NCI-H2029 treated with DMSO at 0.1 percent for 48 hours (cell line): ENCODE measurements at places on chromosomes 3 and 15.

- no peak for DNase-seq
These were observed 351 bp downstream of the INSYN1 start for GRCh38 chr15:73752806-73753193.

DNA sequence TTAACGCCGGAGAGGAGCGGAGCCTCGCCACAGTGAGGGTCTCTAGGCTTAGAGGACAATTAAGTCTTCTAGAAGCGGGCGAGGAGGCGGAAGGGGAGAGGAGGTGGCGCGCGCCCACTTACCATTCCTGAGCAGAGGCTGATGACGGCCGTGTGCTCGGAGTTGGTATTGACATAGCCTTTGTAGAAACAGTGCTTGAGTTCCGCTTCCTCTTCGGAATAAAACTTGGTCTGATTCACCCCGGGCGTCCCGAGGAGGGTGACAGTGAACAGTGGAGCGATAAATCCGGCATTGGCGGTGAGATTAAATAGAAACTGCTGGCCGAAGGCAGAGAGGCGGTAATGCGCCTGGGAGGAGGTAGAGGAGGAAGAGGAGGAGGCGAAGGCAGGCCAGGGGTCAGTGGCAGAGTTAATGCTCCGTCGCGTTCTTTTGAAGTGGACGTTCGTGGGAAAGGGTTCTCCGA is 1.3 kb downstream of the ADAMTS9 start:
- DNase-seq = no peak

DNA sequence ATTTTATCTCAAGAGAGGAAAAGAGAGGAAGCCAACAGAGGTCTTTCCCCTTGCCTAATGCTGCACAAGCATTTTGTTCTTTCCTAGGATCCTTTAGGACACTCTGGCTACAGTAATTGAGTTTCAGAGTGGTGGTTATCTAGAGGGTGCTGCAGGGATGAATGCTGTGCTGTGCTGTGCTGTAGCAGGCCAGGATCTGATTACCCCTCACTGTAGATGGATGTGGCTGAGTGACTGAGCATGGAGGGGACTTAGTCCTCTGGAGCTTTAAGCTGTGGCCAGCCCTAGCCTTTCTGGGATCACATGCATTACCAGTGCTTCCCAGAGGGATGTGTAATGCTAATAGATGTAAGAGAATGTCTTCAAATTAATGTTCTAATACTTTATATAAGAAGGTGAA is 94.8 kb downstream of the SLC9A9 start:
- no peak for DNase-seq

DNA sequence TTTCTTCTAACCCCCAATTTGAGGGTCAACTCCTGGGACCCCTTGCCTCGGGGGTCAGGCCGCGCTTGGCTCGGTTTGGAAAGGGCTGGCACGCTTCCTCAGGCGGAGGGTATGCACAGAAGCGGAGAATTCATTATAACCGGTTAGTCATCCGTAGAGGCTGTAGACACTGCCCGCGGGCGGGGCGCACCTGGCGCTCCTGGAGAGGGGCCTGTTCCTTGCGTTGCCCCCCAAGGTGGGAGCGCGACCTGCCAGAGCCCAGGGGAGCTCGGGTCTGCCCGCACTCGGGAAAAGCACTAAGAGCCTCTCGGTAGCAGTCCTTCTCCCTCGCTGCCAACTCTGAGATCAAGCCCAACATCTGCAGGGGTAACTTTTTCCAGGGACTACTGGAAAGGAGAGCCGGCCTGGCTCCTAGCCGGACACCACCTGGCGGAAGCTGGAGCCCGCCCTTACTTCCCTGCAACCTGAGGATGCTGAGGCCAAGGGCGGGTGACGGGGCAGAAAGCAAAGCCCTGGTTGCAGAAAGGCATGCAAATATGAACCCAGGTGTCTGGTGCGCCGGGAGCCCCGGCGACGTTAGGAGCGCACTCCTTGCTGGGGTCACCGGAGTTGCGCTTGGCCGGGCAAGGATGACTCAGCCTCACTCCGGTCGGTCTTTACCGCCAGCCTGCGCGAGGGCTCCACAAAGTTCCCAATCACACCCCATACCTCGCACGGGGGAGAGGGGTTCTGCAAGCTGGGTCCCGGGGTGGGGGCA is 1.5 kb upstream of the CACNA2D3 start:
- peak; percentile 32 for DNase-seq

DNA sequence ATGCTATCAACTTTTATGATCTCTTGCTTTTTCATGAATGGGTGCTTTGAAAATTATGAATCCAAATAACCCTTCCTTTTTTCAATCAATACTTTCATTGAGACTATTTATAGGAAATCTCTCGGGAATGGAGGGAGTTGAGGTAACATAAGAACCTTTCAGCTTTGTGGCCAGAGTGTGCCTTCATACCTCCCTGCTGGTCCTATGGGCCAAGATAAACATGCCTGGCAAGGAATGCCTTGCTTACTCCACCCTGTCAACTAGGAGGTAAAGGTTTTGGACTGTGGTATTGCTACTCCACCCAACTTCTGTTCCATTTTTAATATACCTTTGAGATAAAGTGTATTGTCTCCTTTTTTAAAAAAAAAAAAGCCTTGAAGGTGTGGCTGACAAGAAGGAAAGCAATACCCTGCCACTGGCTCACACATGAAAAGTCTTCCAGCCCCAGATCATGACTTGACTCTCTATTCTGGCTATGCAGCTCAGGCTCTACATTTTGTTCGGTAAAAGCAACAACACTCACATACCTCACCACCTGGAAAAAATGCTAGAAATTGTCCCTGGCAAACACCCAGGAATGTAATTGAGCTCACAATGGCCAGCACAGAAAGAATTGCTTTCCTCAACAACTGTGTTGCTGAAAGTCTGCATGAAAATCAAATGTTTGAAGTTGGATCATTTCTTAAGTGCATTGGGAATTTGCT is 35.8 kb downstream of the COL8A1 start:
- DNase-seq = no peak

GRCh38 chr3:71684757-71685386 is 40.3 kb downstream of the EIF4E3 start:
- peak; percentile 20 for DNase-seq

DNA sequence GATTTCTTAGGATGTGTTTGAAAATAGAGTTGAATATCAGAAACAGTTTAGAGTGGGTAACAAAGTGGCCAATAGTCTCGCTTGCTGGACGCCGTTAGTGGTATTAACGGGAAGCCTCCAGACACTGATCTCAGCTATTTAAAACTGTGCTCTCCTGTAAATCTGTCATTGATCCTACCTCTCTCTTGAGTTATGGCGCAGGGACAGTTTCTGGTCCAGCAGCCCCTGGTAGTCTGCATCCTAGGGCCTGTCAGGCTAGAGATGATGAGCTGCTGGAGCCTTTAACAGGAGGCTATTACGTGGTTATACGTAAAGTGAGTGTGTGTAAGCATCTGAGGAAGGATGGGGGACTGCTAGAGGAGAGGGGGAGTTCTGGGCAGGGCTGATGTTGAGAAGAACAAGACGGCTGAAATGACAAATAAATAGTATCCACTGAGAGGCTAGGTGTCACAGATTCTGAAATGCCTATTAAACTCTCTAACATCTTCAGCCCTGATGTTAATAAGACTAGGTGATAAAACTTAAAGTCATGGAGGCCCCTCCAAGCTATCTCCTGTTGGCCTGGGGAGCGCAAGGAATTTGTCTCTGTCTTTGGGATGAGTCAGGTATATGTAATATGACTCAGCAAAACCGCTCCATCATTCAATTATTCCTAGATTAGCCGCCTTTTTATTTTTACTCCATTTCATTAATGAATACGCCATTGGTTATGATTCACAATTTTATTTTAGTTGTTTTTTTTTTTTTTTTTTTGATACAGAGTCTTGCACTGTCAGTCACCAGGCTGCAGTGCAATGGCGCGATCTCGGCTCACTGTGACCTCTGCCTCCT is 155.7 kb downstream of the GREM1 start:
- DNase-seq = no peak

DNA sequence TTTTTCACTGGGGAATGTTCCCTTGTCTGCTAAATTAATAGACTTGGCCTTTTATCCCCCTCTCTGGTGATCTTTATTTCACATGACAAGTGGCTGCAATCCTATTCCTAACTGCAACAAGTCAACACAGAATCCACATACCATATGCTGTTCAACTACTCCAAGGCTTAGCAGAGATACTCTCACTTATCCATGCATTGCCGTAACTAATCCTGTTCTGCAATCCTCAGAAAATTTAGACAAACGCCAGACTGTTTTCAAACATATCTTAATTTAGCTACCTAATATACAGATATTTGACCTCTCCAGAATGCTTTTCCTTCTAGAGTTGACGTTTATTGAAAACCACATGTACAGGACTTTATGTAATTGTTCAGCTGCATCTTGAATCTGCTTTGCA is 37.9 kb downstream of the EID1 start:
- DNase-seq = no peak

GRCh38 chr3:23035927-23036640 is 167.0 kb upstream of the UBE2E2 start:
- no peak for DNase-seq

GRCh38 chr3:42709621-42710020 is 7.0 kb upstream of the HHATL start:
- no peak for DNase-seq

- DNase-seq = no peak
These were observed 3.0 kb downstream of the ADAMTS9 start for GRCh38 chr3:64684715-64685261.

DNA sequence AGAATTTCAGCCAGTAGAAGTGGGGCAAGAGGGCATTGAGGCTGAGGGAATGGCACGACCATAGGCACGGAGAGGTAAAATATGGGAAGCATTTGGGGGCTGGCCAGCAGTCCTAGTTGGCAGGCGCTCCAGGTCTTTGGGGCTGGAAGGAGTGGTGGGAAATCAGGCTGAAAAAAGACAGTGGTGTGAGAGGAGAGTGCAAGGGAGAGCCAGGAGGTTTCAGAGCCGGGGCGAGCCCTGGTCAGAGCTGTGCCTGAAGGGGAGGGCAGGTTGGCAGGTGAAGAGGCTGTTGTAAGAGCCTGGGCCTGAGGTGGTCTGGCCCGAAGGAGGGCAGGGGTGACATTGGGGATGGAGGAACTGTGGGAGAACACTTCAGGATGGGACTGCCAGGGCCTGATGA is 1.6 kb upstream of the IDH3A start:
- no peak for DNase-seq

GRCh38 chr3:36114353-36114752 is 266.0 kb upstream of the STAC start:
- DNase-seq = no peak

DNA sequence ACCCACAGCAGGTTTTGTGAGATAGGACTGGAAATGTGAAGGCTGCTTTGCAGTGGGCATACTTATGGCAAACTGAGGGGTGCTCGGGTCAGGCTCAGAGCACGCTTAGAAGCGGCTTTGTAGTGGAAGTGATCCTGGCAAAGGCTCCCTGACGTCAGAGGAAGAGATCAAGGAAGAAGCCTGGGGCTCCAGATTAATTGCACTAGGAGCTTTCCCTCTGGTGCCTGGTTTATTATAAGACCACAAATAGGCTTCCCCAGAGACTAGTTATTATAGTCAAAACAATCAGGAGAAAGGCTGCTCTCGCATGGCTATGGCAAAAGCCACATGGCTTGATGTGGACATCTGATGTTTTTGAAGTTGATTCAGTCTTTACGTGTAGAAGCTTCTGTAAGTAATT is 515.1 kb downstream of the GABRG3 start:
- DNase-seq = no peak
